COLO829 (cell line): ENCODE measurements at places on chromosomes 6 and 20.

DNA sequence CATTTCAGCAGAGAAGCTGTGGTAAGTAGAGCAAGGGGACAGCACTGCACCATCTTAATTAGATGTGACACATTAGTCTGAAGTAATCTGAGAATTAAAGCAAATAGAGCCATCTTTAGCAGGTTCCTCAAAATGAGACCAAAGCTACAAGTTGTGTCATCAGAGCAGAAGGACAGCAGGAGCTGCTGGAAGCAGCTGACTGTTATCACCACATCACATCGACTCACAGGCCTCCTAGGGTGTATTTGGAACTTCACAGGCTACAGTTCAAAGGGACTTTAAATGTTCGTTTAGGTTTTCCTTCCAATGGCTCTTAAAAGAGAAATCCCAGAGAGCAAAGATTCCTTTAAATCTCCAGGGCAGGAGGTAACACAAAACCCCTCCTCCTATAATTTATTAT, 69.5 kb downstream of the LCA5 start:
- no peak for DNase-seq

DNA sequence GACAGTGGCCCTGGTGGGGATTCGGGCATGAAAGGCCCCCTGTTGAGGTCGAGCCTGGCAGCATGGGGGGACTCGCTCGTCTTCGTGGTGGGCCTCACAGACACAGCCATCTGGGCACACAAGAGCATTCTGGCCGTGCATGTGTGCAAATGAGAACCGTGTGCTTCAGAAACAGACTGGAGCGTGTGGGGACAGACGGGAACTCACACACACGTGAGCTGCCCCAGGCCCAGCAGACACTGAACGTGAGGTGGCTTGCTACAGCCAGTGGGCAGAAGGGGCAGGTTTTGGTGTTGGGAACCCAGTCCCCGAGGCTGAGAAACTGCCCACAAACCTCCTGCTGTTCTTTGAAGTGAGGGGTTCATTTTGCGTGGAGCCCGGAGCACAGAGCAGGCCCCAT, 38.6 kb upstream of the BHLHE23 start:
- no peak for DNase-seq

DNA sequence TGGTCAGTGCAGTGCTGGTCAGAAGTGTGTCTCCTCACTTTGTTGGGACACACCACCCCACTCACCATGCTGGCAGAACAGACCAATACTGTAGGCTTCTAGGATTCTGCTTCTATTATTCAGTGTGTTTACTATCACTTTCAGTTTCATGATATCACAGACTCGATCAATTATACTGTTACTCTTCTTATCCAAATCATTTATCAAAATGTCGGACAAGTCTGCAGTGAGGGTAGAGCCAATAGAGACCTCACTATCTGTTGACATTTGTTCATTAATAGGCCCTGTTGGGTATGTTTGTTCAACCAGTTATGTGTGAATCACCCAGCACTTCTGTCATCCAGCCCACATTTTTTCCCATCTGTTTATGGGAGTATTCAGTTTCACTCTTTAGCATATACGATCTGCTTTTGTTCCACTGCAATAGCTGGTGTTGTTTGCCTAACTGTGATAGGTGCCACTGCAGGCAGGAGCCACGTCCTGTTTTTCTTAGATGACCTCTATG, 140.1 kb downstream of the NRN1 start:
- peak; percentile 47 for DNase-seq

DNA sequence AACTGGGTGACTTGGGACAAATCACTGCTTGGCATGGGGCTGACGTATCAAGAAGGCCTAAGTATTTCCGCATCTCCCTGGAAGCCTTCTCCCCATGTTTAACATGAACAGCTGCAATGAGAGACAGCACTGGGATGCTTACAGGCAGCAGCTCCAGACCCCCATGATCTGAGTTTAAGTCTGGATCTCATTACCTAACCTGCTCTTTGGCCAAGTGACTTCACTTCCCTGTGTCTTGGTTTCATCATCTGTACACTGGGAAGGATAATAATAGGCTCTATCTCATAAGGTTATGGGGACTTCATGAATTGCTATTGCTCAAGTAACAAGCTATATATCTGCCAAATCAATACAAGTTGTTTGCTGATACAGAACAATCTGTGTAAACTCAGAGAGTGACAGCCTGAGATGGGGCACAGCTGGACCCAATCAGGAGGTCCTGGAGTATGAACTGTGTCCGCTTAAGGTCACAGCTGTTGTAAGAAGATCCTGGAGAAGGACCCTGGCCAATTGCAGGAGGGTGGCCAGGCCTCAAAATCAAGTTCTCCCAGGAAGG, 56.0 kb downstream of the TGM2 start:
- DNase-seq: no peak

GRCh38 chr6:68650142-68650541, 15.1 kb downstream of the ADGRB3 start:
- no peak for DNase-seq

GRCh38 chr6:12208190-12208589, 82.0 kb upstream of the EDN1 start:
- DNase-seq: no peak

DNA sequence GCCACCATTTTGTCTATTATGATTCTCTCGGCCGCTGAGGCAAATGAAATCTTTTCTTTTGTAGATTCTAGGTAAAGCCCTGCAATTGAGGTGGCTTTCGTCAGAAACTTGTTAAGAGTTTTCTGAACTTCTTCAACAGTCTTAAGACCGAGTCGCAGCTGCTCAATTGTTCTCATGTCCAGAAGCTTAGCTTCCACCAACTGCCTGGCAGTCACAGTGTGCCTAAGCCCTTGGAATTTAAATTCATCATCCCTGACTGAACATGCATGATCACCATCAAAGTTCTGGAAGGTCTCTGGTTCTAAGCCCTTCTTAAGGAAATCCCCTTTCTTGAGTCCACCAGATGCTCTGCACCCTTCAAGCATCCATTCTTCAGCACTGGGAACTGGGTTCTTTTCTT, 25.7 kb downstream of the DST start:
- no peak for DNase-seq

DNA sequence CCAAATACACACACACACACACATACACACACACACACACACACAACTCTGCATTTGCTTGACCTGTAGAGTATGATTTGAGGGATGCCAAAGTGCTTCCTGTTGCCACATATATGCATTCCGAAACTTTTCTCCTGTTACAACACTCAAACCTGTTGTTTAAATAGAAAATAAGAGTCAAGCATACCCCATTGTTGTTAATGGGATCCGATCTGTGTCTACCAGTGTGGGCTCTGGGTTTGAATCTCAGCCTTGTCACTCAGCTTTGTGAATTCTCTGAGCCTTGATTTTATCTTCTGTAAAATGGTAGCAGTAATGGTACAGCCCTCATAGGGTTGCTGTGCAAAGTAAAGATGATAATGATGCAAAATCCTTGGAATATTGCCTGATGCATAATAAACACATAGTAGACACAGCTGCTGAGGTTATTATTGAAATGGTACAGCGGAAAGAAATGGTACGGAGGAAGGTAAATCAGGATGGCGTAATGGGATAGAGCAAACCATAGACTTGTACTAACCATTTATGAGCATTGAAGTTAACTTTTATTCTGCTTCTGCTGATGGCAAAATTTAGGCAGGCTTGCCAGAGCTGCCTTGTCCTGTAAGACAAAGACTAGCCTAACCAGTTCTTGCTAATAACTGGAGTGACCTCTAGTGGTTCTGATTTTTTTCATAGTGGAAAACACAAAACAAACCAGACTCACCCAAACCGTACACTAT, 113.5 kb upstream of the PHACTR1 start:
- DNase-seq: no peak

DNA sequence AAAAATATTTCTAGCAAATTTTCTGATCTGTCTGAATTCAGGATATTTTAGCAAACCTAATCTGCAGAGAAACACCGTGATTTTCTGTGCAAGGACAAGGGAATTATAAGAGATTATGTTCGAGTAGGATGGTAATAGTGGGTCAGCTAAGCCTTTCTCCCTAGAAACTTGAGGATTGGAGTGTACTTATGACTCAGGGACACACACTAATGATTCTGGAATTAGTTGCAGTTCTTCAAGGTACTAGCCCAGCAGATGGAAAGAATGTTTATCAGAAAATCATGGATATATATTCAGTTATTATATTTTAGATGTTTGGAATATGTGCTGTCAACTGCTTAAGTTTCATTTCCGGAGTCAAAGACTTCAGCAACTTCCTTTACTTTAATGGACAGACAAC, 177.1 kb upstream of the MAP3K7 start:
- DNase-seq: no peak

- no peak for DNase-seq
Measured at GRCh38 chr6:35365594-35366203, 23.3 kb downstream of the PPARD start.

DNA sequence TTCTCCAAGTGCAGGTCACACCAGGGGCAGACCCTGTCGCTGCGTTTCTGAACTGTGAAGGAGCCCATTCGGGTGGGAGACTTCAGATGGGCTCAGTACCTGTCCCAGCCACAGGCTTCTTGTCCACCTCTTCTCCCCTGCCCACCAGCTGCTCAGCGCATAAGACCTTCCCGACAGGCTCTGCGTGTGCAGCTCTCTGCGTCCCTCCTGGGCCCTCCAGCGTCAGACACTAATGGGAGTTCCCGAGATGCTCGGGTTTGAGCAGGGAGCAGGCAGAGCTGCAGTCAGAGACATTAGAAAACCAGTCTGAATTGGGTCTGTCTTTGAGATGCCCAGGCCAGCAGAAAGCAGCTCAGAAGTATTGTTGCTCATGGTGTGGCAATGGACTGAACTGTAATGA, 50.4 kb downstream of the TCP11 start:
- DNase-seq: no peak

DNA sequence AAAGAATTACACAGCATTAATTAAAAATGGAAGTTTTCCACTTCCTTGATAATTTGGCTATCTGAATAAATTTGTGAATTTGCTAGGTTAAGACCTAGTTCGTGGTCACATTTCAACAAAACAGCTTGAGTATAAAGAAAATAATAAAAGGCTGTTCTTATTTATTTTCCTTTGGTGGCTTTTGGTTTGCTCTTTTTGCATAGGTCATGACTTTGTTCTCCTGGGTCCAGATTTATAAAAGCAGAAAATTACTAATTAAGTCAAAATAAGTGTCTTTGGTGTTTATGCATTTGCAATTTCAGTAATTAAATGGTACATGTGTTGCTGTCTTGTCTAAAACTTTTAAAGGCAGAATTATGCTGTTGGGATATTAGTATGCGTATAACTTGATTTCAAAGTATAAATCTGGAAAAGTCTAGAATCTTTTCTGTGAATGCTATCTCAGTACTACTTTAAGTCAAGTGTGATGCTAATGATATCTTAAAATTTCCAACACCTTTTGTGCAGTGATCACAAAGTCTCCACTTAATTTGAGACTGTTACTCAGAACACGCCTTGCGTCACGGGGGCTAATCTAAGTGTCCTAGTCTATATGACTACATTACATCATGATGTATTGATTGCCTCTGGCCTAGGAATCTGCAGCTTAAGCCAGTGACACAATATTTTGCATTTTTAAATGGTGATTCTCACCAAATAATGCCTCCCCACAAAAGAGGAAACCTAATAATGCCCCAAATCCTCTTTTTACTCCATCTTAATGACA, 41.0 kb downstream of the GNAS start:
- no peak for DNase-seq

- no peak for DNase-seq
Measured at GRCh38 chr6:82085701-82086100, 161.8 kb downstream of the IBTK start.

DNA sequence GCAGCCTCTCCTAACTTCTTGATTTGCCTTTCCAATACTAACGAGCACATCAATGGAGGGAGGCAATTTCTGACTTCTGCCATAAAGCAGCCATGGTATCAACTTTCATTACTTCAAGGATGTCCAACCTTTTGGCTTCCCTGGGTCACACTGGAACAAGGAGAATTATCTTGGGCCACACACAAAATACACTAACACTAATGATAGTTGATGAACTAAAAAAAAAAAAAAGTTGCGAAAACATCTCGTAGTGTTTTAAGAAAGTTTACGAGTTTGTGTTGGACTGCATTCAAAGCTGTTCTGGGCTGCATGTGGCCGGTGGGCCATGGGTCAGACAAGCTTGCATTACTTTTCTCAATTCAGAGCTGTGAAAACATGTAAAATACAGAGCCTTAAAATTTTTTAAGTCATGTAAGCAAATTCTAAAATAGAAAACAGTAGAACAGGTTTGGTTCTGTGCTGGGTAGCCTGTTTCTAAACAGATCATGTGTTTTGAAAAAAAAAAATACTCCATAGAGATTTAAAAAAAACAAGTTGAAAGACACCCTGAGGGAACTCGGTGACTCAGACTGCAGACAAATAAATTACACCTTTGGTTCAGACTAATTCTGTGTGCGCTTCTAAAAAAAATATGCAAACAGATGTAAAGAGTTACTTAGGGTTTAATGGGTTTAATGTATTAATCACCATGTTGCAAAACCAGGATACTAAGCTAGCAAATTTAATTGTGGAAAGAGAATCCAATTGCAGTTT, 43.6 kb upstream of the SLC22A23 start:
- peak; percentile 63 for DNase-seq

- no peak for DNase-seq
Measured at GRCh38 chr6:116512734-116513133, 1.3 kb downstream of the CALHM5 start.

DNA sequence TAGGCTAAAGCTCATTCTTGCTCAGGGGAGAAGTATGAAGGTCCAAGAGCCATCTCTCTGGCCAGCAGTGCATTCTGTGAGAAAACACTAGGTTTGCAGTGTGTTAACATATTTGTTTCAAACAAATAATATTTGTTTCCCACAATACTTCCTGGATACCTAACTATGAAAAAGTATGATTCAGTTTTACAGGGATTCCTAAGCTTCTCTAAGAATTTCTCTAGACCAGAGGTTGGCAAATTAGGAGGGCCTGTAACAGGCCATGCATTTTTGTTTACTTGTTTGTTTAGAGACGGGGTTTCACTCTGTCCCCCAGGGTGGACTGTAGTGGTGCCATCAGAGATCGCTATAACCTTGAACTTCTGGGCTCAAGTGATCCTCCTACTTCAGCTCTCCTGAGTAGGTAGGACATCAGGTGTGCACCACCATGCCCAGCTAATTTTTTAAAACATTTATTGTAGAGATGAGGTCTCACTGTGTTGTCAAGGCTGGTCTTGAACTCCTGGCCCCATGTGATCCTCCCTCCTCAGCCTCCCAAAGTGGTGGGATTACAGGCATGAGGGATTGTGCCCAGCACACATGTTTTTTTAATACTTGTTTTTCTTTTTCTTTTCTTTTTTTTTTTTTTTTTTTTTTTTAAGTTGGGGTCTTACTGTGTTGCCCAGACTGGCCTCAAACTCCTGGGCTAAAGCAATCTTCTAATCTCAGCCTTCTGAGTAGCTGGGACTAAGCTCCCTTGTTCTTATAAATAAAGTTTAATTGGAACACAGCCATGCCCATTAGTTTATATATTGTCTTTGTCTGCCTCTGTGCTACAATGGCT, 71.7 kb downstream of the ADGRG6 start:
- no peak for DNase-seq

DNA sequence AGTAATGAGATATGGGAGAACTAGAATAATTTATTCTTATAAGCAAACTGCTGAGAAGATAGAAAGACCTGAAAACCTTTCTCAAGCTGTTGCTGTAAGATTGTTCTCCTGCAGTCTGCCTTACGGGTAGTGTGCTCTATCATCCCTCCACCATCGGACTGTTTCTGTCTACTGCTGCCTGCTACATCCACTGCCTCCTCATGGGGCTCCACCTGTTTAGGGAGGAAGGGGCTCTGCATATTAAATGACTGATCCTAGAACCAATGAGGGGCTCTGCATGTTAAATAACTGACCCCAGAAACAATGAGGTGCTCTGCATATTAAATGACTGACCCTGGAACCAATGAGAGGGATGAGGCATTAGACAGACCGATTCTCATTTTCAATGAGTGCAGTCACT, 654.6 kb downstream of the KIF16B start:
- DNase-seq: no peak

- no peak for DNase-seq
Measured at GRCh38 chr20:35002426-35003210, 47.0 kb downstream of the MYH7B start.
